GOT3 (cell line): ENCODE measurements at places on chromosomes 5 and 9.

- no peak for DNase-seq
Measured at GRCh38 chr5:64569858-64570257, 64.0 kb downstream of the RGS7BP start.

- no peak for DNase-seq
Measured at GRCh38 chr5:175025077-175025476, 300.7 kb downstream of the MSX2 start.

GRCh38 chr5:34064656-34065055, 21.6 kb upstream of the C1QTNF3 start:
- no peak for DNase-seq

- DNase-seq = no peak
Measured at GRCh38 chr9:8514760-8515159, 715.2 kb upstream of the DMAC1 start.

- no peak for DNase-seq
Measured at GRCh38 chr9:83012168-83012921, 50.6 kb downstream of the RASEF start.
